Caudate nucleus (tissue), 63 donors: ENCODE measurements at places on chromosomes 11 and 22.

DNA sequence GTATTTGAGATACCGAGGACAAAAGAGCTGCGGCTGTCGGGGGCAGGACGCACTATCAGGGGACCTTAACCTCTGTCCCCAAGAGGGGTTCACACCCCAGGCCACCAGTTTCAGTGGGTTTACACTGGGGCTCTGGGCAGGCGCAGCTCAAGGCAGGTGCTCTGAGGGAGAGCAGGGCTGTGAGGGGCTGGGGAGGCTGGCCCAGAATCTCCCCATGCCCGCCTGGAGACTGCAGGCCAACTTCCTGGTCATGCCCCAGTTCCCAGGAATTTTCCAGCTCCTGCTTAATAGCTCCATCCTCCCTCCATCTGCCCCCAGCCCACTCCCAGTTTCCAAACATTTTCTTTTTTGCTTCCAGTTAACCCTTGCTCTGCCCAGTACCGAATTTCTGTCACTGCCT, 7.6 kb upstream of the PGA3 start:
- no peak for DNase-seq

GRCh38 chr22:26623984-26624383, 2.2 kb downstream of the CRYBA4 start:
- no peak for DNase-seq

DNA sequence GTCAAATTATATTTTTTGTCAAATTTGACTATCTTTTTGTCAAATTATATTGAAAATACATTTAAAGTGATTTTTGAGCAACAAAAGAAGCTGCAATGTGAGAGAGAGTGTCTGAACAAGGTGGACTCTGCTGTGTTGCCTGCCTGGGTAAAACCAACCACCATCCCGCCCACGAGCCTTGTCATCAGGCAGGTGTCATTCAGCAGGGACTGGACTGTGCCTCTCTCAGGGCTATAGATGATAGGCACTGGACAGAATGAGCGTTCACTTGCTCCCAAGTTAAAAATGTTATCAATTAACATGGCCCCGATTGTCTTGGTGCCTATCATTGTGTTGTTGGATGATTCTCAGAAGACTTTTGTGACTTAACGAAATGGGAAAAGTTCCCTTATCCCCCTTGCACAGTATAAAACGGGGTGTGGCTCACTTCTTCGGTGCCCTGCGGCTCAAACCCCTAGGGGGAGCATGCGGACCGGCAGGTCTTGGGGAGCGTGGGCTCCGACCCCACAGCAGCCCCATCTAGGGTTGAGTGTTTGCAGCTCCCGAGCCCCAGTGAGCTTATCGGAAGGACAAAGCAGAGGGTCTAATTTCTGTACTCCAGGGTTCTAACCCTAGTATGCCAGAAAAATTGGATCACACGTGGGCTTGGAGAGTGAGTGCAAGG, 1.7 kb downstream of the APOL5 start:
- DNase-seq, result no peak

DNA sequence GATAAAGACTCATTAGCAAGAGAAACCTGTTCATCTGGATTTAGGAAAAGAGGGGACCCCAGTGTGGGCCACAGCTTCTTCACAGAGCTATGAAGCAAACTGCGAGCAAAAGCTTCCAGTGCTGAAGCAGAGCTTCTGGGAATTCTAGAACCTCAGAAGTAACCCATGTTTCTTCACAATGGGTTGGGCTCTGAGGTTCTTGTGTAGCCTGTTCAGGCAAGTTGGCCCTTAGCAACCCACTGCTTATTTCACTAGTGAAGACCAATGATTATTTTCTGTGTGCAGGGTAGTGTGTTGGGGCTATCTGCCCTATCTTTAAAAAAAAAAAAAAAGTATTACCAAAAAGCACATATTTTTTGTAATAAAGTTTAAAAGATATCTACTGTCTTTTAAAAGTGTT, at the start of gene ACRV1:
ACRV1 (minus strand) TSS at position 101 of the 400 bp plus-strand sequence; CDS start at position 34, 67 bp downstream.
- DNase-seq, result no peak

- DNase-seq, result no peak
These were observed 17.2 kb upstream of the MPPED2 start for GRCh38 chr11:30603357-30603756.

GRCh38 chr22:23137905-23138561, 3.8 kb downstream of the RSPH14 start:
- DNase-seq, result no peak

DNA sequence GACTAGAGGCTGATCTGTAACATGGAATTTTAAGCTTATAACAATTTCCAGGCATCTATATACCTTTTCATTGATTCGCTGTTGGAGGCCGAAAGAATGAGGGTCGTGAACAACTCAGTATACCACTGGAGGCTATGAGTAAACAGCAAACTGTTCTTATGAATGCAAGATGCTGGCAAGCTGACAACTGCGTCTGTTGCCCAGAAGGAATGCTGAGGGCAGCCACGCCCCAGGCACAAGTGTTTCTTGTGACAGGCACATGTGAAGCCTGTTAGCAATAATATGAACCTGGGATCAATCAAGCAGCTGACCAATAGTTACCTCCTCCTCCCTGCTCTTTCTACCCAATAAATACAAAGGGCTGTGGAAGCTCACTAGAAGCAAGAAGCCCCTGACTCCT, 15.3 kb downstream of the RTCB start:
- no peak for DNase-seq

DNA sequence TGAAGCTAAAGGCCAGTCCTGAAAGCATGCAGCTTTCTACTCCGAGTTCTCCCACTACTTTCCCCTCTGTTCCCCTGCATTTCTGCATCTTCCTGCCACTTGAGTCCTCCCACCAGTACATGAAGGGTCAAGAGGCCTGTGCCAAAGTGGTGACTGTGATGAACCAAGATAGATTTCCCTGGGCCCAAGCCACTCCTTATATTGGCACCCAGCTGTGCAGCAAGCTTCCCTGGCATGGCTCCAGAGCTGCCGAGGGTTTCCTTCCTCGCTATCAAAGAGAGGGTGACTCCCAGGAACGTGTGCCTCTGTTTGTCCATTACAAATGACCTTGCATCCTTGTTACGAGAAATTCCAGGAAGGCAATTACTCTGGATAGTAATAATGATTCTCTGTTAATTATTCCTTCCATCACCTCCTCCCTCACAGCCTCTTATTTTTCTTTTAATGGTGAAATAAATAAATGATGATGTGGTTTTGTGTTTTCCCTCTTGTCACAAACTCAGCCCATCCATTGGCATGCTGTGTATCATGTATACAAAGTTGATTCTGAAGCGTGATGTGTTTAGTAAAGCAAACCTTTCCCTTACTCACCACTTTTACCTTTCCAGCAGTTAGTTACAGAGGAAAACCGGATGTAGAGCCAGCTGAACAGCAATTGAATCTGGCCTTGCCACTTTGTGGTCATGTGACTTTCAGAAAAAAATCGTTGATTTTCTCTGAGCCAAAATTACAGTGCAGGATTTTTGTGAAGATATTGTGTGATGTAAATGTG, 8.3 kb downstream of the SRSF8 start:
- DNase-seq, result no peak

DNA sequence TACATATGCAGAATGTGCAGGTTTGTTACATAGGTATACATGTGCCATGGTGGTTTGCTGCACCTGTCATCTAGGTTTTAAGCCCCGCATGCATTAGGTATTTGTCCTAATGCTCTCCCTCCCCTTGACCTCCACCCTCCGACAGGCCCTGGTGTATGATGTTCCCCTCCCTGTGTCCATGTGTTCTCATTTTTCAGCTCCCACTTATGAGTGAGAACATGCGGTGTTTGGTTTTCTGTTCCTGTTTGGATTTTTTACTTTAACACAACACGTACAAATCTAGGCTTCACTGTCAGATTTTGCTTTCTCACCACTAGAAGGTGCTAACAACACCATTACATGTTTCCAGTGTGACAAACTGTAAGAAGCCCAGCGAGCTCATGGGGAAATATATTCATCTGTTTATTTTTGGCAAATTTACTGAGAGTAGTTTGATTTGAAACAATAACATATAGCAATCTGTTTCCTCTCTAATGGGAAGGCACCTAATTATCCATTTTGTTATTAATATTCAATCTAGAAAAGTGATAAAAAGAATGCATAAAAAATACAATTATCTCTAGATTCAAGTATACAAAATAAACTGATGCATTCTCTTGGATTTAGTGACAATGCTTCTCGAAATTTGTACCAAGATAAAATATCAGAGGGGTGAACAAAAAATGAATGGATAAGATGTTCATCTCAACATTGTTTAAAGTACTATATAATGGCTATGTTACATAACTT, 23.2 kb upstream of the BIRC3 start:
- DNase-seq, result no peak

- DNase-seq, result no peak
These were observed 18.5 kb upstream of the MPPED1 start for GRCh38 chr22:43393132-43393843.

GRCh38 chr11:40882301-40882700, 577.2 kb downstream of the LRRC4C start:
- DNase-seq, result no peak

DNA sequence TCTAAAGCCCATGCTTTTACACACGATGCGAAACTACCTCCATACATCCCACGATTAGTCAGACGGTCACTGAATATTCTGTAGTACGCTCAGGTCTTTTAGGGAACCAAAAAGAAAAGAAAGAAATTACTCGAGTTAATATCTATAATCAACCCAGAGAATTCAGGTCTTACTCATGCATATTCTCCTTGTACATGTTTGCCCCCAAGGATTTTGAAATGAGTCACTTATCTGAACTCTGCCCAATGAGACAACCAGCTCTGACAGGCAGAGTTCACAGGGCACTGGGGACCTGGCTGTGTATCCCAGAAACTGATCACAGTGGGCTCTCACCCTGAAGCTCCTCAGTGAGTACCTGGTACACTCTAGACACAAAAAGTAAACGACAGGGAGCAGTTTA, 29.2 kb downstream of the RASSF10 start:
- no peak for DNase-seq

DNA sequence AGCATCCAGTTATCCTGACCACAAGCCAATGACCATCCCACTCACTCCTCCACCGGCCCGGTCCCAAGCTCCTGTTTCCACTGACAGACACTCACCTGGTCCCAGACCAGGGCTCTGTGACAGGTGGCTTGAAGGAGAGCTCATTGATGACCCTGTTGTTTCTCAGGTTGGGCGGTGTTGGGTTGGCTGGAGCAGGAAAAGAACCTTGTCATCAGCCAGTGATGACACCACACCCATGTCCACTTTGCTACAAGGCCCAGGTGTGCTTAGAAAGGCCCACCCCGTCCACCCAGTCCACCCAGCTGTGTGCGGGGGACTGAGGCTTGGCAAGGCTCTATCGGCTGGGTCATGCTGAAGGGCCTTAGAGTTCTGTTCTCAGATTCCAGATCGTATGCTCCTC, 42.9 kb downstream of the GAB4 start:
- no peak for DNase-seq

DNA sequence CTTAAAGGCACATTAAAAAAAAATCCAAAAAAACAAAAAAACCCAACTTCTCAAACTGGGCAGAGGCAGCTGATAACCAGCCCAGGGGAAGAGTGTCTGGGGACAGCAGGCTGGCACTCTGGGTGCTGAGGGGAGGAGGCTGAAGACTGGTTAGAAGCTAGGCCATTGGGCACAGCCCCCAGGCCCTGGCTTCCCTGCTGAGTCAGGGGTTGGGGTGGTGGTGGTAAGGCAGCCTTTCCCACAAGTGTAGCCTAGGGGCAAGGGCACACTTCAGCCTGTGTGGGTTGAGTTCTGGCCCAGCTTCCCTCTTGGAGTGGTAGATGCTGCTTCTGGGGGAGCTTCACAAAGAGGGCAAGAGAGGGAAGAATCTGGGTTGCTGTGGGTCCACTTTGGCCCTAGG, 16.3 kb upstream of the ARFGAP3 start:
- no peak for DNase-seq

- no peak for DNase-seq
These were observed 17.1 kb downstream of the SART1 start for GRCh38 chr11:65978391-65979238.

- no peak for DNase-seq
These were observed 6.5 kb downstream of the MMP1 start for GRCh38 chr11:102791271-102792036.

GRCh38 chr22:23182309-23183060, 2.2 kb downstream of the BCR start:
- DNase-seq, result no peak

GRCh38 chr22:21952586-21953571, at the start of gene PPM1F:
Gene PPM1F (minus strand): TSS chr22:21952848. CDS start chr22:21946048, 6,800 bp downstream.
- peak; percentile 78 for DNase-seq

DNA sequence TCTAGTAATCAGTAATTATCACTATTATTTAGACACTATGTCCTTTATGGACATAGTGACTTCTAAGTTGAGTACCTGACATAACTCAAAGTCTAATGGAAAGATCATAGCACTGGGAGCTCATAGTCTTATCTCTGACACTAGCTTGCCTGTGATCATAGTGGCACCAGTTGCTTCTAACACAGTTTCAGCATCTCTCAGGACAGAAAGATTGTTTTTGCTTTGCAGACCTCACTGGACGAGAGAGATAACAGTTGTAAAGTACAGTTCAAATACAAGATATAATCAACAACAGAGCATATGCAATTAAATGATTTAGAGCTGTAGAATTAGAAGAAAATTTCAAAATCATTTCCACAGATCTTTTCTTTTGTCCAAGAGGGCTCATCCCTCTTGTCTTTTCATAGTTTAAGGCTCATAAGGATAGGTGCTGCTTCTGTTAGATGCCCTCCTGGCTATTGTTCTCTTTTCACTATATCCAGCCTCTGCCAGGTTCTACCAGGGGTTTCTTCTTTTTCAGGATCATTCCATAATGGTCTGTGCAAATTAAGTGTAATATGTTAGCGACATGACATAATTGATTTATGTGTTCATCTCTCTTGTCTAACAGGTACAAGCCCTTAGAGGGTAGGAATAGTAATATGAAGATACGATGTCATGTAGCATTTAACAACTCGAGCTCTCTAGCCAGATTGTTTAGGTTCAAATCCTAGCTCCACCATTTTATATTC, 1175.4 kb upstream of the TENM4 start:
- no peak for DNase-seq

DNA sequence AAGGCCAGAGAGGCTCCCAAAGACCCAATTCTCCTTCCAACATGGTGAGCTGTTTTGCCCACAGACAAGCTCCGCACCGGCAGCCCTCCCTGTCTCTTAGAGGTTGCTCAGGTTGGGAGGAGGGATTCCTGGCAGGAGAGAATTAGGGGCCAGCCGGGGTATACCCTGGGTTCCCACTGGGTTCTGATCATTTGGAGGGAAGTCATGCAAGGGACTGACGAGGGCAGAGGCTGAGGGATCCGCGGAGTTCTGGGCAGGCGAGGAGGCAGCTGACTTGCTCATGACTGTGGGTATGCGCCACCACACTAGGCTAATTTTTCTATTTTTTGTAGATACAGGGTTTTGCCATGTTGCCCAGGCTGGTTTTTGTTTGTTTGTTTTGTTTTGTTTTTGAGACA, 4.6 kb downstream of the ST3GAL4 start:
- no peak for DNase-seq

GRCh38 chr22:45977003-45977411, at the start of gene WNT7B:
Gene WNT7B (minus strand): TSS chr22:45977162. CDS start chr22:45976754, 408 bp downstream.
- no peak for DNase-seq
